Lung (tissue), 17 donors: ENCODE measurements at places on chromosomes 11 and 22. TPM values are rescaled to one million over a fixed set of nuclear protein-coding genes. Genes with fewer than 3 reads are reported as not detected.

DNA sequence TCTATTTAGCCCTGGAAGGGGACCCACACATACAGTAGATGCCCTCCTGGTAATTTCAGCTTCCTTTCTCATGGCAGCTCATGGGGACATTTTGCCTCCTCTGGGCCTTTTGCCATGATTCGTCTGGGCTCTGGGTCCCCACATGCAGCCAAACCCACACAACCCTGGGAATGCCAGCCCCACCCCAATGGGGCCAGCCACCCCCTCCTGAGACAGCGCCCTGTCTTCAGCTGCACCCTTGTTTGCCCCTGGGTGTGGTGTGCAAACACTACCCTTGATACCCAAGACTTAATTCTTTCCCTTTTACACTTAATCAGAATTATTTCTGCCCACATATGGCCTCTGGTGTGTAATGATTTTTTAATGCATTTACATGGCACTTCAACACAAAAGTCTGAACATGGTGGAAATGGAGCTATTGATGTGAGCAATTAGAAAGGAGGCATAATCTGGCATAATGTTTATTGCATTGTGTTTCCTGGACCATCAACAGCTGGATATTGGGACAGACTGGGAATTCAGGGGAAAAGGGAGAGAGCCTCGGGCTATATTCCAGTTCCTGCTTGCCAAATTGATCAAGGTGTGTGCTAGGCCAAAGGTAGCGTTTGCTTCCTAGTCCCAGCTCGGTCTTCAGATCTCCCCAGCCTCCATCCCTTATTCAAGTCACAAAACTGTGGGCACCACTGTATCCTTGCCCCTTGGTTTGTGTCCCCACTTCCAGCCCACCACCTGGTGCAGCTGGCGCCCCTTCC is 85.0 kb upstream of the ANO1 start:
- DNase-seq = no peak

- DNase-seq = no peak
Observed at GRCh38 chr11:71171576-71171975, 80.8 kb downstream of the SHANK2 start.

- no peak for DNase-seq
Observed at GRCh38 chr22:40237241-40237640, 59.5 kb downstream of the TNRC6B start.

DNA sequence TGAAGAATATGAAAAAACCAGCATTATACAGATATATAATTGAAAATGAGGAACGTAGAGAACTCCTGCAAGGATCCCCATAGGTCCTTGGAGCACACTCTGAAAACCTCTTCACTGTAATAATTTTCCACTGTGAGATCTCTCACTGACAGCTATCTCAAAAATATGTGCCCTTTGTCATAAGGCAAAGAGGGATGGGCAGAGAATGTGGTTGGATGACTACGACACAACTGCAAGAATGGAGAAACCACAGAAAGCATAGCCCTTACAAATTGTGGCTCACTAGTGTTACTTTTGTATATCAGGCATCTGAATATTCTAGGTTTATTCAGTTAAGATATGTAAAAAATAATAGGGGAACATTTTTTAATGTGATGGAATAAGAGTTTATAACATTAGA is 7.9 kb upstream of the CTSC start:
- no peak for DNase-seq

YAP1 gene
- 257 TPM for total RNA-seq

OR5AS1 gene
- not detected for total RNA-seq

PANX2 gene
- 3.9 TPM for total RNA-seq

CD151 gene
- 182 TPM for total RNA-seq
